ENCODE measurements at places on chromosomes 2 and 18.

- no peak for DNase-seq
Observed at GRCh38 chr2:206670531-206671319, 28.4 kb downstream of the FAM237A start.

GRCh38 chr2:217436386-217436785, 566.4 kb downstream of the TNS1 start:
- no peak for DNase-seq

- DNase-seq = no peak
Observed at GRCh38 chr2:240823449-240824336, 3.7 kb upstream of the KIF1A start.

DNA sequence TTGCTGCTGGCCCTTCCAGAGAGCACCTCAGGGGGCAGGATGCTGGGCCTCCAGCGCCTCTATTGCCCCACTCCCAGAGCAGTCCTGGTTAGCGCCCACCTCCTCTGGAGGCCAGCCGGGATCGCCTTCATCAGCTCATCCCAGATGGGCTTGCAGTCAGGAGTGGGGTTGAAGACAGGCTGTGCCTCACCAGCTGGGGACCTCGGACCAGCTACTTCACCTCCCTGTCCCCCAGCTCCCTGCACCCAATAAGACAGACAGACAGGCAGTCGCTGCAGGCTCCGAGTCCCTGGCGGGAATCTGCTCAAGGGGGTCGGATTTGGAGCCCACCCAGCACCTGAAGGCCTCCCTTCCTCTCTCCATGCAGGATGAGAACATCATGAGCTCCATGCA, 18.9 kb upstream of the FAHD2A start:
- no peak for DNase-seq

DNA sequence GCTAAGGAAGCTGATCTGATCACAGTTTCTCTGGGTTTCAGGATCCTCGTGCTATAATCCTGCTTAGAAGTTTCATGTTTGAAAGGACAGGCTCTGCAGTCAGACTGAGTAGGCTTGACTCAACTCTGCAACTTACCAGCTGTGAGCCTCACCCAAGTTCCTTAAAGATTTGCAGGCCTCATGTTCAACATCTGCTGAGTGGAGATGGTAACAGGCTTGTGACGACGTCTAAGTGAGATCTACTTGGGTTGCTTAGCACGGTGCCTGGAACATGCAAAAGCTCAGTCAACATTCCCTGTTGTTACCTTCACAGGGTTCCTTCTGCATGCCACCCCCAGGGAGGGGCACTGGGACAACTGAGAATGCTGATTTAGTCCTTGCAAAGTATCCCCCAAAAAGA, 164.2 kb downstream of the C1D start:
- DNase-seq = peak; percentile 10

DNA sequence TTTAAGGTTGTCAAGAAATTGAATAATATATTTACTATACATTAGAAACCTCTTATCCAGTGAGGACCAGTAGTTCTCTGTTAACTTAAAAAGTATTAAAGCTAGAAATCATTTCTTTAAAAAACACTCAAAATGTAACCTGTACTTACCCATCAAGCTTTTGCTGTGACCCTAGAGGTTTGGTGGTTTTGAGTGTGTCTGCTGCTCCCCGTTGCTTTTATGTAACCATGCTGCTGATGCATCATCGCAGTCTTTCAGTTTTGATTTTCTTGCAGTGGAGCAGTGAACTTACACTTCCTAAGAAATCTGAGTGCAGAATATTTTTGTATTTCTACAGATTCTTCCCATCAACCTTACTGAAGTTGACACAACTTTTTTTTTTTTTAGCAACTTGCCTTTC, 34.2 kb downstream of the MRPS9 start:
- peak; percentile 65 for DNase-seq

GRCh38 chr18:1464444-1465217, 560.0 kb downstream of the ADCYAP1 start:
- DNase-seq = no peak

DNA sequence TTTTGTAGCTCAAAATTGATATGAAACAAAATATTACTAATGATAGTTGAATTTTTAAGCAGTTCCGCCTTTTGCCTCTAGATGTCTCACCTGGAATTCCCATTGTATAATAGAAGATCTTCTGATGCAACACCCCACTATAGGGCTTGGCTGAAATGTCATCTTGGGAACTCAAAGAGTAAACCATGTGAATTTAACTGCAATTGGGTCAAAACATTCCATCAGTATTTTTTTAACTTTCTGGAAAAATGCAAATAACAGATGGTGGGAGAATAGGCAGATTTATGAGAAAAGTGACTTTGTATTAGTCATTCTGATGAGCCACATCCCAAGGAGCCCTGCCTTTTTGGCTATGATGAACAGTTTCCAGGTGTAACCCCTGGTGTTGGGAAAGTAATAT, 489.9 kb downstream of the NYAP2 start:
- peak; percentile 89 for DNase-seq

- DNase-seq = no peak
Observed at GRCh38 chr2:47309472-47309951, 93.4 kb upstream of the MSH2 start.

- DNase-seq = peak; percentile 51
Observed at GRCh38 chr2:12606472-12607000, 110.2 kb upstream of the TRIB2 start.

GRCh38 chr18:5969989-5970403, 74.7 kb upstream of the TMEM200C start:
- DNase-seq = no peak

- no peak for DNase-seq
Observed at GRCh38 chr18:28412521-28412920, 235.6 kb upstream of the CDH2 start.

DNA sequence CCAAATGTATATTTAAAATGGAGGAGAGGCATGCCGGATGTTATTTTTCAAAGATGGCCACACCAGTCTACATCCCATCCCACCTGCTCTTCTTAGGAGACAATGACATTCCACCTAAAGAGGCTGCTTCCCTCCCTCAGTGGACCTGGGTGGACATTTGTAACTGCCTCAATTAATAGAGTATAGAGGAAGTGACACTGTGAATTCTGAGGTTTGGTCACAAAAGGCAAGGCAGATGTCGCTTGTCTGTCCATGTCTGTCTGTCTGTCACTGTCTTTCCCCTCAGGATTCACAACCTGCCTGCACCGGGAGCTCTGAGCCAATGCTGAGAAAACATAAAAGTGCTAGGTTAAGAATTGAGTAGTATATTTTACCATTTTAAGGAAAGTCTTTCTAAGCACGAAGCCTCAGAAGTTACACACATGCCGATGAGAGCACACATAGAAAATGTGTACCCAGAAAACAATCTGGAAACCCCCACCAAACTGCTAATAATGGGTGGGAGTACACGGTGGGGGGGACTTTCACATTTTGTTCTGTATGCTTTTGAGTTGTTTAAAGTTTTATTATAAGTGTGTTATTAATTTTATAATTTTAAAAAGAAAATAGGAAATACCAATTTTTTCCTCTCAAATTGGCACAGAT, 21.0 kb downstream of the MIB1 start:
- DNase-seq = no peak

DNA sequence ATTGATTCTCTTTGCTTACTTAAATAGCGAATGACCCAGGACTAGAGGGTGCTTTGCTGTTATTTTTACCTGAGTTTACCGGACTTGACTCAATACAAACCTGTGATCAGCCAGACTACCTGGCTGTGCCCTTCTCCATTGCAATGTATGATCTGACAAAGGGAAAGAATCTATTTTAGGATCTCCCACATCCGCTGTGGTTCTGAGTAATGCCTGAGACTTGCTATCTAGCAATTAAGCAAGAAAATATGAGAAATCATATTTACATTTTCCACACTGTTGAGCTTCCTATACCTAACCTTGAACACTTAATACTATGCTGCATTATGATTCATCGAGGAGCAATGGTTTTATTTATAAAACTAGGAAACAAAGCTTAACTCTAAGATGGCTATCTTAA, 215.2 kb downstream of the RAD51AP2 start:
- peak; percentile 83 for DNase-seq

GRCh38 chr2:98926601-98927000, 9.4 kb downstream of the CRACDL start:
- DNase-seq = no peak

GRCh38 chr2:189982780-189983394, 79.6 kb downstream of the MSTN start:
- DNase-seq = peak; percentile 8

DNA sequence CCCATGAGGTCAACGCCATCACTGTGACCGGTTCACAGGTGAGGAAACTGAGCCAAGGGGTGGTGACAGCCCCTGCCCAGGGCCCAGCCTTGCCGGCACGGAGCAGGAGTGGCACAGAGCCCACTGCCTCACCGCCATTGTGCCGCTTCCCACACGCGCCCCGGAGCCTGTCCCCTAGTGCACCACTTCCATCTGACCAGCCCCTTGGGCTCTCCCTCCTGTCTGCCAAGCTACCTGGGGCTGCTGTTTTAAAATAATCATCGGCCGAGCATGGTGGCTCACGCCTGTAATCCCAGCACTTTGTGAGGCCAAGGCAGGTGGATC, 49.7 kb upstream of the GLI2 start:
- no peak for DNase-seq

GRCh38 chr2:101864426-101864825, 127.3 kb upstream of the IL1R2 start:
- no peak for DNase-seq

GRCh38 chr18:14978191-14978590, 230.2 kb downstream of the ANKRD30B start:
- no peak for DNase-seq

DNA sequence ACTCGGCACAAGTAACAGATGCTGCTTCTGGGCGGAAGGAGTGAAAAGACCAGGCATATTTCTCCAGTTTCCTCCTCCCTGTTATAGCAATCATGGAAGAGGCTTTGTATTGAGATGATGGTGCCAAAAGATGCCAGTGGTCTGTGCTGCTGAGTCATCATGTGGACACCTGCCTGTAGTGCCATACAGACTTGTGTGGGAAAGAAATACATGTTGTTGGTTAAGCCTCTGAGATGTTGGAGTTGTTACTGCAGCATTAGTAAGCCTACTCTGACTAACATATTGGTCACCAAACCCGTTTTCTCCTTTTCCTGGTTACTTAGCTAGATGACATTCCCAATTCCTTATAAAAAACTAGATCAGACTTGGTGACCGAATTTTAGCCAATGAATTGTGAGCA, 356.9 kb downstream of the ZNF521 start:
- DNase-seq = no peak

DNA sequence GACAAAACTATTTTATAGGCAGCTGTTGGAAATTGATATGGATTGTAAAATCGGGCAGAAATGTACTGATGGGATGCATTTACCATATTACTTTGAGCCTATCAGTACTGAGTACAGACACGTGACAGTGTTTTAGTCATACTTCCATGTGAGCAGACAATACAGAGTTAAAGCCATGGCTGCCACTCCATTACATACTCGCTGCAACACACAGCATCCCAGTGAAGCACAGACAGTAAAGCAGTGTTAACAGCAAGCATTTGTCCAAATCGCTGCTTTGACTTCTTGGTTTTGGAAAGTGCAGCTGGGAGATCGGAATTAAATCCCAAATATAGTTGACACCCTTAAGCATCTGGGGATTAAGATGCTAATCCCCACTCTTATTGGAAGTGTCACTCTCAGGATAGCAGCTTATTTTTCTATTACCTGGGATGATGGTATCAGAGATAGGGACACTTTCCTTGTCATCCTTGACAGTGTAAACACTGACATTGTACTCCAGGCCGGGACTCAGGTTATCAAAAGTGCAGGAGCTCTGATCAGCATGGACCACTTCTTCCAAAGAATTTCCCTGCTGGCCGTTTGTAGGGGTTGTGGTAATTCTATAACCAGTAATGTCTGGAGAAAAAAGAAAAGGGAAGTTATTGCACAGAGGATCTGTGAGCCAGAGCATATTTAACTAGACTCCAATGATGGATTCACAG, 41.6 kb downstream of the FN1 start:
- no peak for DNase-seq

DNA sequence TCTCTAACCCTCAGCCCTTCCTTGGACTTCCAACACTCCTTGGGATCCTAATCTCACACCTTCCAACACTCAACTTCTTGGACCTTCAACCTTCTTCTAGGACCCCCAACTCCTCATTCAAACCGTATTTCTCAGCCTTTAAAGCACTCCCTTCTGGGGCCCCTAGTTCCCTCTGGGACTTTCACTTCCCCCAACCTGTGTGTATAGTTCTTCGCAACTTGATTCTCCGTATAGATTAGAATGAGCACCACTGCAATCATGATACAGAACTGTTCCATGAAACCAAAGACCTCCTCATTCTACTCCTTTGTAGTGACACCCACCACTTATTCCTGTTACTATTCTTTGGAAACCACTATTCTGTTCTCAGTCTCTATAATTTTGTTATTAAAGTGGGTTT, 62.0 kb upstream of the NFU1 start:
- DNase-seq = no peak

DNA sequence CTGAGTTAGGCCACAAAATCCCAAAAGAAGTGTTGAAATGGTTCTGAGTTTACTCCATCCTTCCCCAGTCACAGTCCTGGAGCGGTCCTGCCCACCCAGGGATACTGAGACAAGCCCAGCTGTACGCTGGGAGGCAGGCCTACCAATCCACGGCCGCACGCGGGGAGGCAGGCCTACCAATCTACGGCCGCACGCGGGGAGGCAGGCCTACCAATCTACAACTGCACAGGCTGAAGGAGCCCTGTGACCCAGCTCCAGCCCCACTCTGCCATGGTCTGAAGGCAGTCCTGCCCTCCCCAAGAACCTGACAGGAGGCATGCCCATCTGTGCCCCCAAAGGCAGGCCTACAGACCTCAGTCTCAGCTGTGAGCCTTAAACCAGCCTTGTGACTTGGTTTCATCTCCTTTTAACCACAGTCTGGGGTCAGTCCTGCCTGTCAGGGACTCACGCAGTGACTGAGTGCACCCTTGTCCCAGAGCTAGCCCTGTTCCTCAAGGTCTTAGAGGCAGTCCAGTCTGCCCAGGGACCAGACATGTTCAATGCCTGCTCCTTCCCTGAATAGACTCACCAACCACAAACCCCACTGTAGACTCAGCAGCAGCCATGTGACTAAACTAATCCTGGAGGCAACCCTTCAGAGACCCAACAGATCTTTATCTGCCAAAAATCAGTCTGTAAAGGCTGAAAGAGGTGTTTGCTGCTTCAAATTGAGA, 36.8 kb downstream of the GPC1 start:
- no peak for DNase-seq

GRCh38 chr2:221262651-221263050, 309.5 kb downstream of the EPHA4 start:
- DNase-seq = no peak

DNA sequence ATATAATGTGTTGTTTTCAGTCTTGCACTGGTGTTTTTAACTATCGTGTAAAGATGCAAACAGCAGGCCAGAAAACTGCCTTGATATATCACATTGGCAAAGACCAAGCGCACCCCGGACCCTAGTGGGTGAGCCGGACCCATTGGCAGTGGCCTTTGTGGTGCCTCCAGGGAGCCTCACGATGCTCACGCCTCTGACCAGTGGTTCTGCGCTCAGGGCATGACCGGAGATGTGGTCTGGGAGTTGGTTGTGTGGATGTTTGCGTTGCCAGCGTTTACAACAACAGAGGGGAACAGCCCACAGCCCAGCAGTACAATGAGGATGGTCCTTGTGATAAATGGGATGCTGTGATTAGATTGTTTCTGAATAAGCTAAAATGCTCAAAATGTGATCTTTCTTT, 32.6 kb downstream of the NFATC1 start:
- no peak for DNase-seq
